ENCODE measurements at places on chromosomes 13 and 19.

- no peak for DNase-seq
Measured at GRCh38 chr13:110600261-110600819, 15.0 kb upstream of the NAXD start.

- no peak for DNase-seq
Measured at GRCh38 chr19:47109177-47109540, 4.4 kb downstream of the ZC3H4 start.

GRCh38 chr13:105031306-105031705 is 1504.2 kb downstream of the EFNB2 start:
- no peak for DNase-seq

DNA sequence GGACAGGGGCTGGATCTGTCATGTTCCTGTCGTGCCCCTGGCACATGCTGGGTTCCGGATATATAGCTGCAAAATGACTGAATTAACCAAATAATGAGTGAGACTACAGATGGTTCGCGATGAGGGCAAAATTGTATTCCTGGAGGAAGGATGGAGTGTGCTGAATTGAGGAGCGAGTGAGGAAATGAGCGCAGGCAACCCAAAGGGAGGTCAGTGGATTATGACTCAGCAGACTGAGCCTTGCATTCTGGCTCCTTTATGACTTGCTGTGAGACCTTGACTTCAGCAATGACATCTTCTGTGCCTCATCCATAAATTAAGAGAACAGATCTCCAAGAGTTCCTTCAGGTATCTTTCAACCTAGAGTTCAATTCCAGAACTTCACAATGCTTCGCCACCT is 115.0 kb upstream of the CLDN10 start:
- no peak for DNase-seq

- DNase-seq, result no peak
Measured at GRCh38 chr13:51666374-51666773, 82.1 kb downstream of the WDFY2 start.

DNA sequence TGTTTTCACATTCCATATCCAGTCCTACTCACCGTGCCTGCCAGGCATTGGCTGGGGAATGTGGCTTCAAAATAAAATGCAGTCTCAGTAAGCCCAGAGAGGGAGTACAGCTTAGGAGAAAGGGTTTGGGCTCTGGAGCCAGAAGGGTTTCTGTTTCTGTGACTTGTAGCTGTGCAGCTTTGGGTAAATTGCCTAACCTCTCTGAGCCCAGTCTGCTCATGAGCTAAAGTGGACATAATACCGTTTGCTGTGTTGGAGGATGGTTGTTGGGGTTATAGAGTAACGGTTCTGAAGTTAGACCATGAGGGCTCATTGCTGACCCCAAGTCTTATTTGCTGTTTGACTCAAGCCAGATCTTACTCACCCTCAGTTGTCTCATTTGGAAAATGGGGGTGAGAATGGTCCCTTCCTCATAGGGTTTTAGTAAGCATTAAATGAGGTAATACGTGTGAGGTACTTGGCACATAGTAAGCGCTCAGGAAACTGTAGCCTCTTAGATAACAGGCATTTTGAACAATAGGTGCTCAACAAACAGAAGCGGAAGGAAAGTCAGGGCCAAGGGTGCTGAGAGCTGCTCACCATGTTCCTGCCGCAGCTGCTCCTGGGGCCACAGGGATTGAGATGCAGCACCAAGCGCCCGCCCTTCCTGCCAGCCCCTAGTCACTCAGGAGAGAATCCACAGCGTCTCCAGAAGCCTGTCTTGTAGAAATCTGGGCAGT is 45.5 kb downstream of the C13orf42 start:
- DNase-seq, result no peak

DNA sequence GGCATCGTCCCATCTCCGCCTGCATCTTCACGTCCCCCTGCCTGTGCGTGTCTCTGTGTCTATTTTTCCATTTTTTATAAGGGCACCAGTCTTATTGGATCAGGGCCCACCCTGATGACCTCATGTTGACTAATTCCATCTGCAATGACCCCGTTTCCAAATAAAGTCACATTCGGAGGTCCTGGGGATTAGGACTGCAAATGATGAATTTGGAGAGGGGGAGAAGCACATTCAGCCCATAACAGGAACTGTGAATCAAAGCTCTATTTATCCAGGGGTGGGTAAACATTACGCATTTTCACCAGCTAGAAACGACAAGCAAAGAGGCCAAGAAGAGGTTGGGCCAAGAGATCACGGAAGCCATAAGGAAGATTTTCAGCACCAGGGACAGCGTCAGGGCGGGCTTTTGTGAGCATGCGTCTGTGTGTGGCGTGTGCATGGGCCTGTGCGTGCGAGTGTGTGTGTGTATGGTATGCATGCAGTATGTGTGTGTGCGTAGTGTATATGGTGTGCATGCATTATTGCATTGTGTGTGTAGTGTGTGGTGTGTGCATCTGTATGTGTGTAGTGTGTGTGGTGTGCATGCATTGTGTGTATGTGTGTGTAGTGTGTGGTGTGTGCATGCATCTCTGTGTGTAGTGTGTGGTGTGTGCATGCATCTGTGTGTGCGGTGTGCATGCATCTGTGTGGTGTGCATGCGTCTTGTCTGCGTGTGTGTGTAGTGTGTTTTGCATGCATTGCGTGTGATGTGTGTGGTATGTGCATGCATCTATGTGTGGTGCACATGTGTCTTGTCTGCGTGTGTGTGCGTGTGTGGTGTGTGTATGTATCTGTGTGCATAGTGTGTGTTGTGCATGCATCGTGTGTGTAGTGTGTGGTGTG is 19.6 kb downstream of the CELF5 start:
- peak; percentile 57 for DNase-seq

- no peak for DNase-seq
Measured at GRCh38 chr13:44908266-44908665, 81.0 kb downstream of the NUFIP1 start.

DNA sequence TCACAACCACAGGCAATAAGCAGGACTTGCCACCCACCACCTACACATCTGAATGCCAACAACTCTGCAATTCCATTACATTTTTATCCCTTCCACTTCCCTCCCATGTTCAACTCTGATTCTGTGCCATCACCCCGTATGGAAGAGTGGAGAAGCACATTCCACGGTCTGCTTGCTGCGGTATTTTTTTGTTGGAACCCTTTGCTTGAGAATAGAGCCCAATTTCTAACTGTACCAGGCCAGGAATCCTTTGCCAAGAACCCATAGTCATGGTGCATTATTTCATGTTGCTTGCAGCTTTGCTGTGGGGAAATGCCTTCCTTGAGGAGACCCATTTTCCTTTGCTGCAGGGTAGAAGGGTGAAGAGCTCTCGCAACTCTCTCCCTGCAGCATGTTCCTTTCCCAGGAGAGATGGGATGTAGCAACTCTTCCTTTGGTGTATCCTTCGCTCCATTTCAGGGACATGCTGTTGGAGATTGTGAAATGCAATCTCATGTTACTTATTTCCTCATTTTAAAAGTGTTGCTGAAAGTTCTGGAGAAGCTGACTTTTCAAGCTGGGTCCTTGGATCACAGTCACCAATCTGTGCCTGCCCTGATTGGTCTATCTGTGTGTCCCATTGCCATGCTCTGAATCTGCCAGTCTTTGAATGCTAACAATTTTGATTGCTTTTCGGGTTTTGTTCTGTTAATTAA is 69.8 kb upstream of the STARD13 start:
- peak; percentile 73 for DNase-seq

- DNase-seq, result no peak
Measured at GRCh38 chr13:65600702-65601101, 1629.4 kb downstream of the PCDH9 start.

DNA sequence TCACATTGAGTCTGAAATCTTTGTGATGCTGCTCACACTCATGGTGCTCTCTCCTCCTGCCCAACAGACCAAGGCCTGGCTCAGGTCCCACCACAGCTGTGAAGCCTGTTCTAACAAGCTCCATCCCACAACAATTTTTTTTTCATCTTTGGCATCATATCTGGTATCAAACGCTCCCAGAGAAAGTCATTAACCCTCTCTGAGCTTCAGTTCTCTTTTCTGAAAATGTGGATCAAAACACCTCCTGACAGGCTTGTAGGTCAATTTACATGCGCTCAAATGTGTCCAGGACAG is 224.4 kb downstream of the LACC1 start:
- no peak for DNase-seq

DNA sequence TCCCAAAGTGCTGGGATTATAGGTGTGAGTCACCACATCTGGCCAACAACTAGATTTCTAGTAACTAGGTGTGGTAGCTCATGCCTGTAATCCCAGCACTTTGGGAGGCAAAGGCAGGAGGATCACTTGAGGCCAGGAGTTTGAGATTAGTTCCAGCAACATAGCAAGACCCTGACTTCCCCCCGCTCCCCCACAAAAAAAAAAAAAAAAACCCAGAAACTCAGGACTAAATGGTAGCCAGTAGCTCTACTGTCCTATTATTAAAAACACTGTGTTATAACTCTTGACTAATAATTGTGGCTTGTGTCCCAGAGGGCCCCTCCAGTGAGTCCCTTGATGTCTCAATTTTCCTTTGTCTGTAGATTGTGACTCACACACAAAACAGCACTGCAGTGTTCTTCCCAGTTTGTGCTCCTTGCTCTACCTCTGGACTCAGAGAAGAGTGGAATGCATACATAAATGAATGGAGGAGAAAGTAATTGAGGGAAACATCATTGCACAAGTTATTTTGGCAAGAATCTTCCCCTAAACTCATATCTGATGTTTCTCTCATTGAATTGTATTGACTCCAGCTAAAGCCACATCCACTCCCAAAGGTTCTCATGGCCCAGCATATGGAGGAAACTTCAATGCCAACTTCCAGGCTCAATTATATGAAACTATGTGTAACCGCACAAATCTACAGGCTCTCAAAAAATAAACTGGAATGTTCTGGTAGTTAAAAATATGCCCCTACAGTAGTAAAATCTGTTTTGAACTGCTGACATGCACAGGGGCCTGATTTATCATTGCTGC is 8.8 kb downstream of the TPT1 start:
- peak; percentile 56 for DNase-seq

- peak; percentile 60 for DNase-seq
Measured at GRCh38 chr19:2227415-2228156, 8.5 kb downstream of the PLEKHJ1 start.

GRCh38 chr13:23580684-23581060 is 10.5 kb downstream of the TNFRSF19 start:
- no peak for DNase-seq

- no peak for DNase-seq
Measured at GRCh38 chr13:24086642-24087041, 73.9 kb upstream of the SPATA13 start.

- no peak for DNase-seq
Measured at GRCh38 chr19:33110137-33110910, 21.6 kb upstream of the WDR88 start.

GRCh38 chr13:44142540-44142867 is 231.1 kb upstream of the SERP2 start:
- no peak for DNase-seq

GRCh38 chr19:23436318-23436717 is 41.0 kb upstream of the ZNF91 start:
- DNase-seq, result no peak

DNA sequence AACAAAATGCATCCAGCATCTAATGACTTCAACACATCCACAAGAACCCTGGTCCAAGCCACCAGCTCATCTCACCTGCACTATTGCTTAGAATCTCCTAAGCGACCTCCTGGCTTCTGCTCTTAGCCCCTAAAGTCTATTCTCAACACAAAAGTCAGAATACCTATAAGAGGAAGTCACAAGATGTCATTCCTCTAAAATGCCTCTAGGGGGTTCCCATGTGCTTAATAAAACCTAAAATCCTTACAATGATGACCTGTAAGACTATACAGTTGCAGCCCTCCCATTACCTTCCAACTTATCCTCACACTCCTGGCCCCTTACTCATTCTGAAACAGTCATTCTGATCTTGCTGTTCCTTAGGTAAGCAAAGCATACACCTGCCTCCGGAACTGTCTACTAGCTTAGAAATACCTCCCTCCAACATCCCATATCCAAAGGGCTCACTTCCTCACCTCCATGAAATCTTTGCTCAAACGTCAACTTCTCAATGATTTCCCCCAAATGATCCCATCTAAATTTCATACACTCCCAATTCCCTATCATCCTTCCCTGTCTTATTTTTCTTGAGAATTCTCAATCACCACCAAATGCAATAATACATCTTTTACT is 10.0 kb downstream of the ATP7B start:
- DNase-seq, result peak; percentile 77

GRCh38 chr13:110359840-110360301 is 52.8 kb downstream of the COL4A2 start:
- no peak for DNase-seq

GRCh38 chr13:50322006-50322405 is 306.8 kb downstream of the KCNRG start:
- no peak for DNase-seq

- DNase-seq, result no peak
Measured at GRCh38 chr13:97896446-97896845, 57.0 kb upstream of the IPO5 start.

- no peak for DNase-seq
Measured at GRCh38 chr13:104111031-104111430, 1044.8 kb upstream of the SLC10A2 start.

- DNase-seq, result no peak
Measured at GRCh38 chr19:46202426-46202825, 27.1 kb upstream of the IGFL1 start.

DNA sequence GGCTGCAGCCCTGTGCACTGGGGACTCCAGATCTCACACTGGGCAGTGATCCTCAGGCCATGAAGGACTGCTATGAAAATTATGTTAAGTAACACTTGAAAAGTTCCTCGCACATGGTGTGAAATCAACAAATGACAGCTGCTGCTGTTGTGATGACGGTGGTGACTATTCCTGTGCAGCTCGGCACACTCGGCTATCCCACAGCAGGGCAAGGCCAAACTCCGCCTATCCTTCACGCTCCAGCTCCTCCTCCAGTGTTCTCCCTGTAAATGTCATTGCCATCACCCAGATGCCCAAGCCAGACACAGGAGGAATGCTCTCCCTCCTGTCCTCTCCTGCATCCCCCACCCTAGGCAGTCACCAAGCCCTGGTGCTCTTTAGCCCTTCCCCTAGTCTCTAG is 31.3 kb downstream of the GRIK5 start:
- DNase-seq, result no peak

GRCh38 chr13:79492313-79492798 is 11.4 kb downstream of the NDFIP2 start:
- no peak for DNase-seq

DNA sequence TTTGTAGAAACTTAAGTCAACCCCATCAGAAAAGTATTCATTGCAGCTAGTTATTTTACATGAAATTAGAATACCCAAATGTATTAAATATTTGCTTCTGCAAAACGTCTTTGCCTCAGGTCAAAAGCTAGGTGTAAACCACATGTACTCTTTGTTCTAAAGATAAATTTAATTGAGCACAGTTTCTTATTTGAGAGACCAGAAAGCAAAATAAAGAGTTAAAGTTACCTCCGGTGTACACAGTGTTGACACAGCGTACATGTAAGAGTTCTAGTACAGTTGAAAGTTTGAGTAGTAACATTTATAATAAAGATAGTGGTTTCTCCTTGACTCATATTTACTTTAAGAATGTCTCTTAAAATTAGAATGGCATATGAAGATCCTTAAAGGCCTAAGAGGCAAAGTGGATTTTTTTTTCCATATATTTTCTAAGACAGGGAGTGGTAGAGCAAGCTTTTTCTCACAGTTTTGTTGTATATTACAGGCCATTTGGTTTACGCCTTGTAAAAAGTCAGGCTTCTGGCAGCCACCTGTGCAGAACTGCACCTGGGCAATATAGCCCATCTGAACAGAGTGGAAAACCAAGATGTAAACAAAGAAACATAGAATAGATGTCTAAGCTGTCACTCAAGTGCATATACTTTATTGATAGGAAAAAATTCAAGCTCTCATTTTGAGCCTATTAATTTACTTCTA is 2.9 kb downstream of the LRCH1 start:
- DNase-seq, result no peak
